Stimulated activated CD4-positive, alpha-beta T cell treated with anti-CD3 and anti-CD28 coated beads, TNF-alpha, amount 100 ng/mL, for 4 hours (primary cell): ENCODE measurements at places on chromosomes 12 and 14.

GRCh38 chr12:44389038-44389437, 487.1 kb downstream of the NELL2 start:
- DNase-seq = no peak

DNA sequence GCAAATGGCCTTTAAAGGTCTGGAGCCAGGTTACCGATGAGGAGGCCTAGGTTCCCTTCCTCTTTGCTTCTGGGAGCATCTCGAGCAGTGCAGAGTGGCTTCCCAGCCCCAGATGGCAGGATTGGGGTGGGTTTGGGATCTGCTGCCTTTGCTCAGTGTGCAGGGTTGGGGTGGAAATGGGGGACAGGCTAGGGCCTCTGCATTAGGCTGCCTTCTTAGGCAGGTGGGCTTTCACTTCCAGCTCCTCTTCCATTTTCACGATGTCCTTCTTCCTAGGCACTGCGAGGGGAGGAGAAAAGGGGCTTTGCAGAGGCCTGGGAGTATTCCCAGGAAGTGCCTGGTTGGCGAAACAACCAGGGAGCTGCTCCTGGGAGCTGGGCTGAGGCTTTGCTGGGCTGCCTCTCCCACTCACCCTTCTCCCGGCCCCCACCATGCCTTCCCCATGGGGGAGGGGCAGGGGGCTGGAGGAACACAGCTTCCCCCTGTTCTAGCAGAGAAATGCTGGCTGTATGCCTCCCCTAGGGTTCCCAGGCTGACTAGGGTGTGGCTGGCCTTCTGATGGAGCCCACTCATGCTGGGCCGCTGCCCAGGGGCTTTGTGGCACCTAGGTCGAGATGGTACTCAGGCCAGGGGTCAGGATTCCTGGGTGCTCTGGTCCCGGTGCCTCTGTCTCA, 2.4 kb downstream of the NR4A1 start:
- DNase-seq = no peak

GRCh38 chr12:42932936-42933335, 343.4 kb upstream of the PRICKLE1 start:
- DNase-seq = no peak

DNA sequence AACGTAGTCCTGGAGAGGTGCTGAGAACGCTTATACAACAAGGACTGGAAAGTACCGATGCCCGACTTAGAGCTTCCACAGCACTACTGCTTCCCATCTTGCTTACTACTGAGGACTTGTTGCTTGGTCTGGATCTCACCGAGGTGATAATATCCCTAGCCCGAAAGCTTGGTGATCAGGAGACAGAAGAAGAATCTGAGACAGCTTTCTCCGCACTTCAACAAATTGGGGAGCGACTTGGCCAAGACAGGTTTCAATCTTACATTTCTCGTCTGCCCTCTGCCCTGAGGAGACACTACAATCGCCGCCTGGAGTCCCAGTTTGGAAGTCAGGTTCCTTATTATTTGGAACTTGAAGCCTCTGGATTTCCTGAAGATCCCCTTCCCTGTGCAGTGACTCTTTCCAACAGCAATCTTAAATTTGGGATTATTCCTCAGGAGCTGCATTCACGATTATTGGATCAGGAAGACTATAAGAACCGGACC, 1.1 kb downstream of the TOGARAM1 start:
- no peak for DNase-seq

GRCh38 chr12:53696655-53697331, 20.9 kb upstream of the ATP5MC2 start:
- no peak for DNase-seq

GRCh38 chr12:69483700-69484099, 13.5 kb downstream of the FRS2 start:
- DNase-seq = no peak

DNA sequence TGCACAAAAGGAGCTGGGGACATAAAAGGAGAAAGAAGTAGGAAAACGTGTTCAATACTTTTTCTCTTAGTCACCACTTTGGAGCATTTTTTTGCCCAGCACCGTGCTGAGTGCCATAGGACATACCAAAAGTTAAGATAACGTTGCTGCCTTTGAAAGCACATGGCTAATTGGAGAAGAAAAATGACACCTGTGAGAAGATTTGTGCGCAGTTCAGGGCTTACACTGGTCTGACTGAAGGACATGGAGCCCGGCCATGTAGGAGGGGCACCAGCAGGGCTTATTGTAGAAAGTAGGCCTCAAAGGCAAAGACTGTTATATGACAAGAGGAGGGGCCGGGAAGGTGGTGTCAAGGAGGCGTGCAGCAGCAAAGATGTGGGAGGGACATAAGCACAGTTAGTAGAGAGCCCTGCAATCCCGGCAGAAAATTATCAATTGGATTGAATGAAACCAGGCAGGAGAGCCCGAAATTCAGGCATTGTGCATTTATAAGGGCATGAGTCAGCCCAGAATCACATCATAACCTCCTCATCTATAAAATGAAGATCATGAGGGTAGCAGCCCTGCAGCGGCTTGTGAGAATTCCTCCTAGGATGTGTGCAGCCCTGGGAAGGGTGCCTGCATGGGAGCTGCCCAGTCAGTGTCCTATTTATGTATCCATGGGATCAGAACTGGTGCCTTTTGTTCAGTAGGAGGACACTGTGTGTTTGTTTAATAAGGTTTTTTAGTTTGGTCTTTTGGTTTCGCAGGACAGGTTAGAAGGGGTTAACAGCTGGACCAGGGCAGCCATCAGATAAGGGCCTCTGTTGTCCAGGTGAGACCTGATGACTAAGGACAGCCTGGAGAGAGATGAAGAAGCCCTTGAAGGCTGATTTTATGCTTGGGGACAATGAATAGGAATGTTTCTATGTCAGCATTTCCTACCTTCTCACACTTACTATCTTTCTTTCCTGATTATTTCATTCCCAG, 122.4 kb downstream of the GPR135 start:
- no peak for DNase-seq

DNA sequence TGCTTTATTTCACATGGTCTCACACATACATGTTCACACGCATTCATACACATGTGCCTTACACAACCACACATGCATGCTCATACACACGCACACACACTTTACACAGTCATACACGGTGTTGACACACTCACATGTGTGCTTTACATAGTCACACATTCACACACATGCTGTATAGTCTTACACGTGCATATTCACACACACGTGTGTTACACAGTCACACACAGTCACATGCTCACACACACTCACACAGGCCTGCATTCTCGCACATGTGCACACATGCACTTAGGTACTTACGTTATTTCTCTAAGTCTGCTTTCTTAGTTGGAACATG, 18.0 kb upstream of the PLEKHG3 start:
- DNase-seq = no peak

DNA sequence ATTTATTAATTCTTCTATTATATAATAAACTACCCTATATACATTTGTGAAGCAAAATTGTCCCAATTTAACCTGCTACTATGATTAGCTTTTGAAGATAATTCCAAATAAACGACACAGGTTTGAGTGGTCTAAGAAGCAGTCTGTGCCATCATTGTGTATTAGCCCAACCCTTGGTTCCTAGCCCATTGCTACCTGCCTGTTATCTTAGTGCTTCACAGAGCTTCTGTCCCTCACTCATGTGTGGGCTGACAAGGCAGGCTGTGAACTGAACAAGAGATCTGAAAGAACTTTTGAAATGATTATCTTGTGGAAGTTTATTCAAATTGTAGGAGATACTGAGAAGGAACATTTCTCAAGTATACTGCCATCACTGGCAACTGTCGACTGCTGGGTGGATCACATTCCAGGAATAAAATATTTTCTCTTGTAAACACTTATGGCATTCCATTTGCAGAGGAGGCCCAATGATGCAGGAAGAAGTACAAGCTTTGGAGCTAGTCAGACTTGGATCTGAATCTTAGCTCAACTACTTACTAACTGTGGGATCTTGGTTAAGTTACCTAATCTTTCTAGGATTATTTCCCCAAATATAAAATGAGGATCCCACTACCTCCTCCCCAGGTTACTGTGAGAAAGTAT, 7.8 kb upstream of the MTERF2 start:
- DNase-seq = no peak
